ENCODE measurements at places on chromosomes 13 and 19.

- no peak for DNase-seq
Measured at GRCh38 chr19:16628984-16629691, 1.1 kb upstream of the MED26 start.

DNA sequence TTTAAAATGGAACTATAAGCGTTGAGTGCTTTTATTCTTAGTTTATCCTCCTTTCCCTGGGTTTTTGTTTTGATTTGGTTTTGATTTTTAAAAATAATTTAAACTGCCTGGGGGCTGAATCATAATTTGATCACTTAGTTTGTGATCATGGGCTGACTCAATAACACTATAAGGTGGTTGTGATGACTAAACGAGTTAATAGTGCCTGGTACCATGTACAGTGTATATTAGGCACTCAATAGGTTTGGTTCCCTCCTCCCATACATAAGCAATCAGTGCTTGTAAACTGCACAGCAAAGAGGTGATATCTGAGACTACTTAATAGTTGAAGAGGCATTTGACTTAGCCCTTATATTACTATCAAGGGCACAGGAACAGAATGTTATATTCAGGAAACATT lies 200.9 kb upstream of the RFC3 start:
- no peak for DNase-seq

DNA sequence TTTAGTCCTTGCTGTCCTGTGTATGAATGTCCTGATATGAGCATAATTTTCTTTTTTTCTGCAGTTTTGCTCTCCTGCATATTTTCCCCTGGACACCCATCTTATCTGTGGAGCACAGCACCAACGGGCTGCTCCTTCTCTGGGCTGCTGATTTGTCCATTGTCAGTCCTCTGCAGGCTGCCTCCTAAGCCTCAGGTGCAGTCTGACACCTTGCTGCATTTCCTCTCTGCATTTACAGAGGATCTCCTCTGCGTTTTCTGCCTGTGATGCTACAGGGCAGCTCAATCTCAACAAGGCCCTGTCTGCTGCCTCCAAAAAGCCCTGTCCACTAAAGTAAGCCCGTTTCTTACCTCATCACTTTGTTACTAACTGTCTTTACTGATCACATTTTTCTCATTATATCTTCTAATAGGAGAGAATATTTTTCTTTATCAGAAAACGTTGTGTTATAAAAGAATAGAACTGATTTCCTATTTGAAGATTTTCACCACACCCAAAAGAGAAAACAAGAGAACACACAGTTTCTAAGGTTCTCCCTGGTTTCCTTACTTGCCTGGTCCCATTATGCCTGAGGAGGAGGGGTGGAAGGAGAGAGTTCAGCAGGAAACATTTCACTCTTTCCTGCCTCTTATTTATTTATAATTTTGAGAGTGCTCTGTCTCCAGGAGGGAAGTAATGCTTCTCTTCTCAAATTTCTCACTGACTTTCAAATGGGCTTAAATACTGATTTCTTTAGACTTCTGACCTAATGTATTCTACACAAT lies 65.6 kb upstream of the TDRD3 start:
- no peak for DNase-seq

DNA sequence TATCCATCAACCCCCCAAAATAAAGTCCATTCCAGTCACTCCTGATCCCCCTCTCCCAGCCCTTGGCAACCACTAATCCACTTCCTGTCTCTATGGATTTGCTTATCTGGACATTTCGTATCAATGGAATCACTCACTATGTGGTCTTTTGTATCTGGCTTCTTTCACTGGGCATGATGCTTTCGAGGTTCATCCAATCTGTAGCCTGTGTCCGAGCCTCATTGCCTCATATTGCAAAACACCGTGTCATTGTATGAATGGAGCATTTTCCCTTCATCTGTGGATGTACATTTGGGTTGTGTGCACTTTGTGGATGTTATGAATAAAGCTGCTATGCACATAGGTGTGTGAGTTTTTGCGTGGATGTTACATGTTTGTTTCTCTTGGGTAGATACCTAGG lies 1.4 kb upstream of the FZR1 start:
- no peak for DNase-seq

GRCh38 chr13:48569104-48569666 lies 36.3 kb upstream of the RCBTB2 start:
- DNase-seq, result no peak
